ENCODE measurements at places on chromosomes 12 and 14. TPM values are rescaled to one million over a fixed set of nuclear protein-coding genes. Genes with fewer than 3 reads are reported as not detected.

Gene SERPINA12
- not detected for total RNA-seq

Gene SLC38A4
- total RNA-seq = 0.10 TPM

Gene KRT76
- not detected for total RNA-seq

Gene LRCOL1
- total RNA-seq = not detected

Gene TAS2R46
- total RNA-seq = 0.73 TPM

Gene KLRC2
- not detected for total RNA-seq

Gene ESPL1
- total RNA-seq = 14.8 TPM

Gene PLCZ1
- total RNA-seq = not detected

Gene ABCC9
- 0.05 TPM for total RNA-seq

Gene DNAJC22
- total RNA-seq = 0.98 TPM

Gene MMP17
- total RNA-seq = 14.0 TPM

Gene TNFAIP2
- total RNA-seq = 30.5 TPM

Gene ASCL1
- not detected for total RNA-seq

Gene FIGNL2
- total RNA-seq = 0.33 TPM

Gene EGLN3
- total RNA-seq = 0.30 TPM

Gene PAX9
- not detected for total RNA-seq

Gene C12orf43
- total RNA-seq = 20.2 TPM

Gene NINJ2
- 5.7 TPM for total RNA-seq

Gene SYCP3
- not detected for total RNA-seq

Gene TEX52
- not detected for total RNA-seq

Gene SLC24A4
- not detected for total RNA-seq

Gene GPR33
- total RNA-seq = not detected

Gene BCAT1
- total RNA-seq = 100 TPM

Gene MYH6
- total RNA-seq = 0.05 TPM

Gene STAB2
- not detected for total RNA-seq

Gene PAH
- not detected for total RNA-seq

Gene SLCO1A2
- not detected for total RNA-seq

Gene CFAP251
- 5.5 TPM for total RNA-seq

Gene MORN3
- 0.47 TPM for total RNA-seq

Gene CISTR
- total RNA-seq = not detected

Gene FGF6
- total RNA-seq = not detected

Gene KLRB1
- not detected for total RNA-seq

Gene SETD3
- 51.2 TPM for total RNA-seq

Gene REP15
- total RNA-seq = 4.7 TPM

Gene RILPL1
- 13.7 TPM for total RNA-seq

Gene SLC2A3
- total RNA-seq = 13.2 TPM

Gene ASB2
- total RNA-seq = 0.10 TPM

Gene OR4Q2
- total RNA-seq = not detected

All from mammary microvascular endothelial cell (primary cell).